ENCODE measurements at places on chromosomes 2 and 18.

- DNase-seq, result no peak
Measured at GRCh38 chr2:237588044-237588696, 2.4 kb downstream of the RAB17 start.

DNA sequence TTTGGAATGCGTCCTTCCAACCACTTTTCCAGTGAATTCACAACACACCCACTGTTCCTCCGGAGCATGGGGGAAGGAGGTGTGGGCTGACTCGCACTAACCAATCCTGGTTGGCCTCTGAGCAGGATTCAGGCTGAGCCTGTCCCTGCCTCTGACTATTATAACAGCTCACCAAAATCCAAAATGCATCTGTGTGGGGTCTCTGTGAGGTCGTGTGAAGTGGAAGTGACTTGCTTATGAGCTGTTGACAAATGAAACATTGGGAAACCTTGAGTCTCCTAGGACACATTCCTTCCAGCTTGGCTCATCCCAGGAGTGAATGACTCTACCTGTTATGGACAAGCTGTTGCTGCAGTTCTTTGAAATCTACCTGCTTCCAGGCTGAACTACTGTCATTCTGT lies 1.5 kb downstream of the CIDEA start:
- no peak for DNase-seq

- DNase-seq, result no peak
Measured at GRCh38 chr2:26712486-26713465, 20.3 kb downstream of the KCNK3 start.

- no peak for DNase-seq
Measured at GRCh38 chr2:21890716-21891115, 766.9 kb downstream of the TDRD15 start.

Data from left forelimb (tissue), 1 donor.